DMS 273 treated with DMSO at 0.1 percent for 48 hours (cell line): ENCODE measurements at places on chromosomes 7 and 10.

DNA sequence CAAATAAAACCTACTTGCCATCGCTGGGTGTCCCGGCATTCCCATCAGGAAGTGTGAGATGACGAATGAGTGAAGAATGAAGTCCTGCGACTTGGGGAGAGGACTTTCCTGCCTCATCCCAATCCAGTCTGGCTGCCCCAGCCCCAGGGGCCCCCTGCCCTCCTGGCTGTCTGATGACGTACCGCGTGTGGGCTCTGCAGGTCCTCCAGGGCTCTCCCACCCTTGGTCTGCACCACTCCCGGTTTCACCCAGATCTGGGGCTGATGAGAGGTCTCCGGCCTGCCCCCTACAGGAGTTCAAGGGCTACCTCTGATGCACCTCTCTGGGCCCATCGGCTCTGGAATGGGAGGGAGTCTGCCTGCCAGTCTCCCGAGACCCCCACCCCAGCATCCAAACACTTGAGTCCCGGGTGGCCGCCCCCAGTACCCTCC, 9.8 kb downstream of the ATP6V1F start:
- DNase-seq = no peak

DNA sequence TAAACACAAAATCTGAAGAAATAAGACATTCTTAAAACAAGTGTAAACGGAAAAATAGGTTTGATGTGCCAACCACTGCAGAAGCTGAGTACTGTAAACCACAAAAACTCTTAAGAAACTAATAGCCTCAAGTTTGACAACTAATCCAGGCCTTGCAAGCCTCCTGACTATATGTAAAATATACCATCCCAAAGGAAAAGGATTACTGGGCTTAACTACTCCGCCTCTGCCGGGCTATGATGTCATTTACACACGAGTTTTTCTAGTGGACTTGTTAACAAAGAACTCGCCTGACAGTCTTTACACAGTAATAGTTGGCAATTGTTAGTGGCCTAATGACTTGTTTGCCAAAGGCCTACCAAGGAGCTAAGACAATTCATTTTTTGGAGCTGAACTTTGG, 2.1 kb downstream of the KIF5B start:
- DNase-seq = no peak

GRCh38 chr7:4201566-4201965, 480.5 kb upstream of the FOXK1 start:
- DNase-seq = no peak

DNA sequence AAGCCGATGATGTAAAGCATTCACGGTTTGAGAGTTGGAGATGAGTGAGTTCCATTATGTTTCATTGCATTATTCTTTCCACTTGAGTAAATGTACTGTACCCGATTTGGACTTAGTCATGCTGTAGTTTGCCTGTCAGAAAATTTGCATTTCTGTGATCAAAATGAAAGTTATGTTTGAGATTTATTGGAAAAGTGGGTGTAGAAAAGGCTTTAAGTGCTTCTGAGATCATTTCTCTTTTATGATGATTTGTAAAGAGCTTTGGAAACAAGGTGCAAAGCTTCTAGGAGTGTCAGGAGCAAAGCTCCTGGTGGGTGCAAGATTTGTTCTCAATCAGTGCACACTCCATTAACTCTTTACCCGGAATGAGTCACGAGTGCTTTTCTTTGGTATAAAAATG, 204.1 kb upstream of the POM121L12 start:
- no peak for DNase-seq

DNA sequence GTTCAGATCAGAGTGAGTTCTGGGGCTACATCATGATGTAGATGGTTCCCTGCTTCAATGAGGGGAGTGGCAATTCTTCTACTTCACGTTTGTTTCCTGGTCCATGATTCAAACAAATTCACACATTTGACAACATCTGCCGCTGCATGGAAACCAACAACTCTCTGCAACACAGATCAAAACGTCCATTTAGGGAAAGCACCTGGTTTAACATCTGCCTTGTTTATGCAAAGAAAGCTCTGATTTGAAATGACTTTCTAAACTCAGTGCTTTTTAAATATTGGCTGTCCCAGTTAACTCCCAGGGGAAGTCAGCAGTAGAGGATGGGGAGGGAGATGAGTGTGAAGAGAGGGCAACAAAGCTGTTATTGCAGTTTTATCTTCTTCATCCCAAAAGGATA, 93.8 kb downstream of the GAD2 start:
- DNase-seq = no peak
